ENCODE measurements at places on chromosomes 4 and X.

DNA sequence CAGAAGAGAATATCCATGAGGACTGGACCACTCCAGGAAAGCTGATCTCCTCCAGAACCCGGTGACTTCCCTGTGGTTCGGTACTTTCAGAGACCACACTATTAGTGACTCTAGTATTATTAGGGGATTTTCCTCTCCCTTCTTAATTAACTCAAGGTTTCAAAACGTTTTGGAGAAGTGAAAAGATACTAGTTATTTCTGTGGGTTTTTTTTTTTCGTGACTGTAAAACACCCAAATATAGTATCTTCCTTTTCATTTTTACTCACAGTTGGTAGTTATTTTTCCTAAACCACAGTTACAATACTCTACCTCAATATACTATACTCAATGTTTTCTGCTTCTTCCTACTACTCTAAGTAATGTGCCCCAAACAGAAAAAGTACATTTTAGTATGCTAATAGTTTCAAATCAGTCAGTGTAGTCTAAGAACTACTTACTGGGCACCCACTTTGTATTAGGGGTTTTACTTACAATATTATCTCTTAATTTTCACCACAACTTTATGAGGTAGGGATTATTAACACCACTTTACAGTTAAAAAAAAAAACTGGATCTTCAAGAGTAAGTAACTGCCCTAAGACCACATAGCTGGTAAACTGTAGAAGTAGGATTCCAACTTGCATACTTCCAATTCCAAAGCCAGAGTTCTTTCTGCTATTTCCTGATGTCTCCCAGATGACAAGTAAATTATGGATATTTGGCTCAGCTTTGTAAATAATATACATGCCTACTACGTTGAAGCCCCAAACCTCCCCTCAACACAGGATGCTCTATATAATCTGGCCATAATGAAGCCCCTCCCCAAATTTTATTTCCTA is 45.0 kb downstream of the SLC9A7 start:
- DNase-seq, result no peak

- no peak for DNase-seq
These were observed 29.7 kb downstream of the PDHA1 start for GRCh38 chrX:19373351-19373891.

DNA sequence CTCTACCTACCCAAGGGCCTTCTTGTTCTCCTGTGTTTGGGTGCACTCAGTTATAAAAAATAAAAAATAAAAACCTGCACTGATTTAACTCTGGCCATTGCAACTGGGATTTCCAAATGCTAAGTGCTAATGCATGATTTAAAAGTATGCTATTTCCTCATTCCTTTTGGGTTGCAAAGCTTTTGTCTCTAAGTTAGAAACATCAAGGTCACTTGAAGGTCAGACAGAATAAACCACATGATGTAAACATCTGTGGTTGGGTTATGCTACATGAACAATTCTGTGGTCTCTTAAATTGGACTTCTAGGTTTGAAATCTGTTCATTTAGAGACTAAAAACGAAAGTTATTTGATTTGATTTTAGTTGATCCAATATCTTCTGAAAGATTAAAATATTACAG is 1547.4 kb upstream of the TENM3 start:
- DNase-seq, result no peak

DNA sequence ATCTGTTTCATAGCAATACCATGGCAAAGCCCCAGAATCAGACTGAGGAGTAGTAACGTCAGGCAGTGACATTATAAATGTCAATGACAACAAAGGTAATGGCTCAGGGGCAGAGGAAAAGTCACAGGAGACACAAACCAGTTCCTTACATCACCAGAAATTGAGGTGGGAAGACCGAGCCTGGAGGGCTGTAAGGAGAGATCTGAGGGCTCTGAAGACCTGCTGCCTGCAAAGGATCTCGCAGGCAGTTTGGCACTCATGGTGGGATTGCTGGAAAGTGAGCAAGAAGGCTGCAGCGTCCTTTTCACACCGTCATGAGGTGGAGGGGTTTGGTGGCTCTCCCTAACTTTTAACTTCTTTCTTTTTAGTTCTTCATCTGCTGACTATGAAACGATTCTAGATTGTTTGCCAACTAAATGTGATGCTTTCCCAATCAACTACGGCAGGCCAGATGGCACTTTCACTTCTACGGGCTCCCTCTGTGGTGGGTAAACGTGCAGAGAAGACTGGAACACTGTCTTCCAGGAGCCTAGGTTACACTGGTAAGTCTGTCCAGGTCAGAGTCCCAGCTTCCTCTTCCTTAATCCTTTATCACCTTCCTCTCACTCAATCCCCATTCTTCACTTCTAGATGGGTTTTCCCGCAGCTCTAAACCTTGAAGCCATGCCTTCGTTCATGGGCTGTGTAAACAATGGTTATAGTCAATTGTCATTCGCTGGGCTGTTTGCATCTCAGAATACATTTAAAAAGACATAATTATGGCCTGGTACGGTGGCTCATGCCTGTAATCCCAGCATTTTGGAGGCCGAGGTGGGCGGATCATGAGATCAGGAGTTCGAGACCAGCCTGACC is 58.2 kb downstream of the TBC1D9 start:
- no peak for DNase-seq

GRCh38 chr4:1809754-1810502 is 16.8 kb downstream of the FGFR3 start:
- DNase-seq, result peak; percentile 26

- no peak for DNase-seq
These were observed 98.9 kb downstream of the HPGD start for GRCh38 chr4:174423257-174423944.

DNA sequence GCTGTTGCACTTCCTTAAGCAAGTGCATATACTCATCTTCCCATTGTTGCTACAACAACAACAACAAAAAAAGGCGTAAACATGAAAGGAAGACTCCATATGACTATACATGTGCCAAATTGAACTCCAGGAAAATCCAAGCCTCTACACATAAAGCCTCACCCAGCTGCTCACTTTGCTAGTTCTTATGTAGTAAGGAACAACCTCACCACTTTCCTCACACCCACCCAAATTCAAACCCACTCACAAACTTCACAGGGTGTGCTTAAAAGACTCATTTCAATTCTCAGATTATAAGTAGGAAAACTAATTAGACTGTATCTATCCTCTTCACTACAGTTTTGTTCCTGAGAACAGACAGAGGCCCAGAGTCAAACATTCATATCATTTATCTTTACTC is 671.1 kb upstream of the INTU start:
- no peak for DNase-seq

GRCh38 chr4:120796271-120796670 is 126.3 kb downstream of the PRDM5 start:
- no peak for DNase-seq

GRCh38 chrX:139850968-139851367 is 81.9 kb downstream of the ATP11C start:
- no peak for DNase-seq

- peak; percentile 25 for DNase-seq
These were observed 17.1 kb upstream of the MAP7D3 start for GRCh38 chrX:136268051-136269048.

DNA sequence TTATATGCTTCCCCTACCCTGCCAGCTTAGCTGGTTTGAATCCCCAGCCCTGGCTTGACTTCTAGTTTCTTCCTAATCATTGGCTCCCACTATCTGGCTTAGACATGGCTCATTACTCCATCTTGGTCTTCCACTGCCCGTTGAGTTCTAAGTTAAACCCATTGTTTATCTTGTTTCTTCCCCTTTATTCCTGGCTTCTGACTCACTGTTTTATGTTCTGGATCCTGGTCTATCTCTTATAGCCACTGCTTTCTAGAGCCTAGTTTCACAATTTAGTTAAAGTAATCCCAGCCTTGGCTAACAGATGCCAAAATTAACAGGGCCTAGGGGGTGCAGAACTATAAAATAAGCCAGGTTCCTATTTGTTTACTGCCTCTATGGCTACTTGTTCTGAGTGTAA is 120.9 kb downstream of the ARHGEF9 start:
- no peak for DNase-seq
